ENCODE measurements at places on chromosomes 4 and X.
A peak's percentile ranks its signal among the peaks of the same experiment; 100 is the strongest.

- no peak for DNase-seq
- H3K4me3 ChIP-seq, result no peak overlapping the region
- H3K4me1 ChIP-seq, result peaks cover 6% of the 10 kb centered on the region
- H3K36me3 ChIP-seq, result peaks cover 4% of the 10 kb centered on the region
- H3K27ac ChIP-seq, result no peak overlapping the region
- H3K27me3 ChIP-seq, result no peaks in the 10 kb centered on the region
Observed at GRCh38 chr4:187491959-187492358, 503.6 kb upstream of the ZFP42 start.

- no peak for DNase-seq
- no peak overlapping the region for H3K4me3 ChIP-seq
- no peaks in the 10 kb centered on the region for H3K36me3 ChIP-seq
- H3K4me1 ChIP-seq, result no peaks in the 10 kb centered on the region
Observed at GRCh38 chrX:17913801-17914200, 52.7 kb upstream of the RAI2 start.

DNA sequence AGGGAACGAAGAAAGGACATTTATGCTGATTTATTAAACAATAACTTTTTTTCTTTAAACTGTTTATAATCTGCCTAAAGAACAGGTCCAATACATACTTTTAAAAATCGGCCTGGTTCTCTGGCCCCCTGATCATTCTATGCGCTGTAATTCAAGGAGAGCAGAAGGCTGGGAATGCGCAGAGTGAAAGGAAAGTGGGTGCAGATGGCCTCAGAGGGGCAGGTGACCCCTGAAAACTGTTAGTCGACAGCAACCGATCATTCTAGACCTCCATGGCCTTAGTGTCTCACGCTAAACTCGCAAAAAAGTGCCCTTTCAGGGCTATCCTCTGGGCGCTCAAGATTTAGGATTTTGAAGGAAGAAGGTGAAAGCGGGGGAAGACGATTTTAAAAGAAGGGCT, 2.2 kb downstream of the PDE5A start:
- H3K27ac ChIP-seq, result peak overlapping the region; percentile 76
- peaks cover 3% of the 10 kb centered on the region for H3K27me3 ChIP-seq
- peak overlapping the region; percentile 95 for H3K4me3 ChIP-seq

DNA sequence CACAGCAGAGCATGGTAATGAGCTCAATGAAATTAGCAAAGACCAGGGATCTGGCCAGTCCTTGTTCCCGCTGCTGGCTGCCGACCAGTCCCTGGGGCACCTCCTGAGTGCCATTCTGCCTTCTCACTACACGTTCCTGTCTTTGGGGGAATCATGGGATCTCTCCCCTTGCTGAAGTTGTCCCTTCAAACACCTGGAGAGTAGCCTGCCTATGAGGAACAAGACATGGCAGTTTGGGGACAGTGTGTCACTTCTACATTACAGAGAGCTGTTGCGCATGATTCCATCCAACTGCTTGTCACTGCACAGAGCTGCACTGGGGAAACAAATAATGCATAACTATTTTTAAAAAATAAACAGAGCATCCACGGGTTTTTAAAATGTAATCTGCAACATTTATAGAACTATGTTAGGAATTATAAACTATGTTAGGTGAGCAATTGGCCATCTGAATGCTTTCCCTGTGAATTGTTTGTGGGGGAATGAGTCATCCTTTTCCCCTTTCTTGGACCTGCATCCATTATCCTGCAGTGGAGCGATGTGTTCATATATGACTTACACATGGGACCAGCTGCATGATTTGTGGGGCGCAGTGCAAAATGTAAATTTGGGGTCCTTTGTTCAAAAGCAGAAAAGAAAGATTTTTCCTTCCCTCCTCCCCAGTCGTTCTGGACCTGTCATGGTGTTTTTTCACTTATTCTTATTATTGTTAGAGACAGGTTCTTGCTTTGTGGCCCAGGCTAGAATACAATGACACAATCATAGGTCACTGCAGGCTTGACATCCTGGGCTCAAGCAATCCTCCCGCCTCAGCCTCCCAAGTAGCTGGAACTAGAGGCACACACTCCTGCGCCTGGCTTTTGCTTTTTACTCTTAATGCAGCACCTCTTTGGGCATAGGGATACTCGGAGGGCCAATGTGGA, 115.0 kb upstream of the TBL1X start:
- no peak overlapping the region for H3K4me3 ChIP-seq
- no peaks in the 10 kb centered on the region for H3K27me3 ChIP-seq
- no peaks in the 10 kb centered on the region for H3K36me3 ChIP-seq
- H3K27ac ChIP-seq, result peak overlapping the region; percentile 51

GRCh38 chr4:58119298-58119697, 1009.1 kb upstream of the IGFBP7 start:
- no peak overlapping the region for H3K27ac ChIP-seq
- H3K27me3 ChIP-seq, result no peaks in the 10 kb centered on the region
- H3K4me3 ChIP-seq, result no peak overlapping the region

All from type B pancreatic cell (in vitro differentiated cells).